Stomach (tissue), 19 donors: ENCODE measurements at places on chromosomes 7 and 10. TPM values are rescaled to one million over a fixed set of nuclear protein-coding genes. Genes with fewer than 3 reads are reported as not detected.

NODAL gene
- not detected for total RNA-seq

STRIP2 gene
- not detected for total RNA-seq

DPYSL4 gene
- not detected for total RNA-seq

MYOF gene
- 111 TPM for total RNA-seq

AKR1C4 gene
- not detected for total RNA-seq

COBL gene
- total RNA-seq = 63.9 TPM

PSD gene
- total RNA-seq = 24.6 TPM

ZNF273 gene
- total RNA-seq = 11.9 TPM

AGAP4 gene
- total RNA-seq = 57.4 TPM

CALCR gene
- total RNA-seq = not detected

DNA sequence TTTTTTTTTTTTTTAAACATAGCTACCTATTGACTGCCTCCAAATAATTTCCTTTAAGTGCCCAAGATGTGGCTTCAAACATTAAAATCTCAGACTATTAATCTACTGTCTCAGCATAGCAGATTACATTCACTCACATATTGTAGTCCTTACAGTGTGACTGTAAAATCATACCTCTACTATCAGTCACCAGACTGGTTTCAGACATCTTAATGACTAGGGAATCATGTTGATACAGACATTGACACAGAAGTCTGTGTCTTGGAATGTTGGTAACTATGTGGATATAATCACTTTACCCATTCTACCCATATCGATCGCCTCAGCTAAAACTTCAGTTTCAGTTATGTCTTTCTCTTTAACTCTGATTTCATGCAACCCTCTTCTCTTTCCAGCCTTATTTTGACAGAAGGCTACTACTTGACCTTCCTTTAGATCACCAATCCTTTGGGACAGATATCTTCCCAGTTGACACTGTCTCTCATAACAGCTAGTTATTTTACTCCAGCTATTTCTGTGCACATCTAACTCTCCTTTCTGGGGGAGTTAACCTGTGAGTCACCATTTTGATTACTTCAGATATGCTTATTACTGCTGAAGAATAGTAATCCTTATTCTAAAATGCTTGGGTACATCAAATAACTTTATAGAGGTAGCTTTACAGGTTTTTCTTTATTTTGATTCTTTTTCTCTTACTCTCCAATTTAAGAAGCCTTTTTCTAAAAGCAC is 7.0 kb downstream of the TNKS2 start:
- H3K27ac ChIP-seq = no peak overlapping the region
- peaks cover 4% of the 10 kb centered on the region for H3K36me3 ChIP-seq
- no peak overlapping the region for H3K4me3 ChIP-seq
- H3K4me1 ChIP-seq = peaks cover 82% of the 10 kb centered on the region

DNA sequence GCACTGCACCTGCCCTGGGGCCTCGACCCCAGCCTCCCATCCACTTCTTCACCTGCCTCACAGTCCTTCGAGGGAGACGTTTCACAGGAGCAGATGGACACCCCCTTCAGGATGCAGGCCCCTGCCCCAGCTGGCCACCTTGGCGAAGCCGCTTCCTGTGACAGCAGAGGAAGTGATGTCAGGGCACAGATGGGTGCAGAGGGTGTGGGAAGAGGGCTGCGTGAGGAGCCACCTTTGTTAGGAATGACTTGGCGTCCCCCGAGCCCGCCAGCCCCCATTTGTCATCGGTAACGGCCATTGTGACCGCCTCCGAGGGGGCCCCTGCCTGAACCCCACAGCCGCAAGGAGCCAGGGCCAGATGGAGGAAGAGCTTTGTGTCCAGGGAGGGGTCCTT is 47.4 kb upstream of the SLC29A3 start:
- H3K4me3 ChIP-seq = no peak overlapping the region
- peaks cover 16% of the 10 kb centered on the region for H3K4me1 ChIP-seq
- no peak overlapping the region for H3K27ac ChIP-seq
- H3K27me3 ChIP-seq = no peaks in the 10 kb centered on the region

GRCh38 chr7:44043902-44044301 is 600 bp upstream of the DBNL start:
- DNase-seq = no peak
- H3K27me3 ChIP-seq = no peaks in the 10 kb centered on the region
- peak overlapping the region; percentile 97 for H3K27ac ChIP-seq
- peaks cover 60% of the 10 kb centered on the region for H3K4me1 ChIP-seq
- peak overlapping the region; percentile 86 for H3K4me3 ChIP-seq
- H3K36me3 ChIP-seq = peaks cover 7% of the 10 kb centered on the region

GRCh38 chr10:5534880-5535856 is 10.4 kb downstream of the CALML3 start:
- H3K4me3 ChIP-seq = no peak overlapping the region
- no peak for DNase-seq

GRCh38 chr10:65769828-65770227 is 1156.0 kb upstream of the LRRTM3 start:
- no peaks in the 10 kb centered on the region for H3K4me1 ChIP-seq
- no peak overlapping the region for H3K27ac ChIP-seq
- H3K4me3 ChIP-seq = no peak overlapping the region
- no peaks in the 10 kb centered on the region for H3K36me3 ChIP-seq

DNA sequence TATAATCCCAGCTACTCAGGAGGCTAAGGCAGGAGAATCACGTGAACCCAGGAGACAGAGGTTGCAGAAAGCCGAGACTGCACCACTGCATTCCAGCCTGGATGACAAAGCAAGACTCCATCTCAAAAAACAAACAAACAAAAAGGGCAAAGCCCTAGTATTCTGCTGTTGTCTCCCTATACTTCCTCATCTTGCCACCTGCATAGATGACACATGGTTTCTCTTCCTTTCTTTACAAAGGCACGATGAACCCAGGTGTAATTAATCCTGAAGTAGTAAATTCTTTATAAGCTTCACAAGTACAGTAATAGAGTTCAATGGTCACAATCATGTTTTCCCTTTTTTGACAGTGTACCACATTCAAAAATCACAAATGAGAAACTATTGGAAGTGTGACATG is 9.8 kb upstream of the ZNF727 start:
- H3K27ac ChIP-seq = no peak overlapping the region
- DNase-seq = no peak
- no peaks in the 10 kb centered on the region for H3K36me3 ChIP-seq
- no peak overlapping the region for H3K4me3 ChIP-seq
- H3K27me3 ChIP-seq = peaks cover 10% of the 10 kb centered on the region

DNA sequence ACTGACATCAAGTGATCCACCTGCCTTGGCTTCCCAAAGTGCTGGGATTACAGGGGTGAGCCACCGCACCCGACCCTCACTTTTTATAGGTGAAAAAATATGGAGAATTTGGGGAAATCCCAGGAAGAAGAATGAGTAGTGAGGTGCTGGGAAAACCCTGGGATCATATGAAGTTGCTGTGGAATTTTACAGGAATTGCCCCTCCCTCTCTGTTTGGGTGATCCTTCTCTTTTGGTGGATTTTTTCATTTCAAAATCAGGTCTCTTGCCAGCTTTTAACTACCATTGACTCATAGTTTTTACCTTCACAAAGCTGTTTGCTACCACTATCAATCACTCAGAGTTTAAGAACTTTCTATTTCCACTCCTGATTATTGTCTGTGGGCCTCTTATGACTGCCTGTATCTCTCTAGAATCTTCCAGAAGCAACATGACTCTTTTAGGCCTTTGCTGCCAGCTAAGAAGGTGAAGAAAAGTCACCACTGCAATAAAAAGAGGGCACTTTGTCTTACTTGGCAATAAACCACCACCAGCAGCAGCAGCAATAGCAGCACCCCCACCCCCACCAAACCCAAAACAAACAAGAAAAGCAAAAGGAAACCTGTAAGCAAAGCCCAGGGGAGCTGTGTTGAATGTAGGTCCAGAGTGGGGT is 4.0 kb upstream of the GIMAP8 start:
- peaks cover 11% of the 10 kb centered on the region for H3K4me1 ChIP-seq
- no peaks in the 10 kb centered on the region for H3K36me3 ChIP-seq
- H3K27ac ChIP-seq = no peak overlapping the region
- DNase-seq = no peak
- H3K4me3 ChIP-seq = no peak overlapping the region
- H3K27me3 ChIP-seq = peaks cover 6% of the 10 kb centered on the region

DNA sequence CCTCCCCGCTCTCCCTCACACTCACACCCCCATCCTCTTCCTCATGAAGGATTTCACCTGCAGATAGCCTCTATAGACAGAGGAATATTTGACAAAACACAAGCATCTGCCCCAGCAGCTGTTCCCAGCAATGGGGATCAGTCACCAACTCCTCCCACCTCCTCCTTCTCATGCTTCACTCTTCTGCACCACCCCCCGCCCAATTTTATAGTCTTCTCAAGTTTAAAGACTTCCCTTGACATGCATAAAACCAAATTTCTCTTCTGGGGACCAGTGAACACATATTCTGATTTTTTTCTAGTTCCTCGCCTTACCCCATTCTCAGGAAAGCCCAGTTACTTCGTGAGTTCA is 654.4 kb downstream of the LRMDA start:
- DNase-seq = no peak
- H3K27me3 ChIP-seq = no peaks in the 10 kb centered on the region
- H3K4me3 ChIP-seq = no peak overlapping the region
- H3K4me1 ChIP-seq = no peaks in the 10 kb centered on the region

GRCh38 chr7:67463983-67464382 is 467.4 kb downstream of the TYW1 start:
- no peak overlapping the region for H3K27ac ChIP-seq
- H3K36me3 ChIP-seq = no peaks in the 10 kb centered on the region
- no peaks in the 10 kb centered on the region for H3K27me3 ChIP-seq

GRCh38 chr7:36600869-36601530 is 123.3 kb downstream of the AOAH start:
- no peak overlapping the region for H3K27ac ChIP-seq
- peaks cover 8% of the 10 kb centered on the region for H3K4me1 ChIP-seq
- DNase-seq = peak; percentile 62
- no peaks in the 10 kb centered on the region for H3K36me3 ChIP-seq
- H3K27me3 ChIP-seq = no peaks in the 10 kb centered on the region
- no peak overlapping the region for H3K4me3 ChIP-seq

DNA sequence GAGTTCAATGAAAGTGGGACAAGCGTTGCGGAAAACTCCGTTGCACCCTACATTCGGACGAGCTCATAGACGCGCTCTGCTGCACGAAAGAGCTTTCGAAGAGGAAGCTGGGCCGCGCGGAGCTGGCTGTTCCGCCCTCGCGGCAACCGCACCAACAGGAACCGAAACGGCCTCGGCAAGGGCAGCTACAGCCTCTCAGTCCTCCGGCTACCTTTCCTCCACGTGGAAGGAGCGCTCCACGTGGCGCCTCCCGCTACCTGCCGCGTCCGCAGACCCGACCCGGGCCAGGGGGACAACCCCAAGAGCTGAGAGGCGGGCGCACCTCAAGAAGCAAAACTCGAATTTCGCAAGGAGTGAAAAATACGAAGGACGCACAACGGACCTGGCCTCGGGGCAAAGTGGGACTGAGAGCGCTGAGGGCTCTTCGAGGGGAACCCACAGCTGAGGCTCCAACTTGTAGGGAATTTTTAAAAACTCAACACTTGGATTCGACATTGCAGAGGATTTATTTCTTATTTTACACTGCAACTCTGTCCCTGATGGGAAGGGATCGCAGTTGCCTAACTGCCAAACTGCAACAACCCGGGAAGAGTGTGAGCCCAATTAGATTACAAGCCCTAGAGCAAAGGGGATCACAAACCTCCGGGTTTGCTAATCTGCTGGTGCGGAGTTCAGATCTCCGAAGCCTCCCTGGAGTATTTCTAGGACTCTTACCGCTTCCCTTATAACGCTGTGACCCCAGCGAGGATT is 1.4 kb downstream of the HPSE2 start:
- H3K27me3 ChIP-seq = peaks cover 64% of the 10 kb centered on the region
- H3K36me3 ChIP-seq = no peaks in the 10 kb centered on the region
- H3K27ac ChIP-seq = peak overlapping the region; percentile 71
- peaks cover 22% of the 10 kb centered on the region for H3K4me1 ChIP-seq
- peak overlapping the region; percentile 51 for H3K4me3 ChIP-seq
- peak; percentile 85 for DNase-seq

GRCh38 chr7:124954790-124955189 is 25.2 kb upstream of the POT1 start:
- H3K27ac ChIP-seq = no peak overlapping the region
- no peak for DNase-seq
- H3K27me3 ChIP-seq = no peaks in the 10 kb centered on the region
- H3K4me1 ChIP-seq = no peaks in the 10 kb centered on the region

DNA sequence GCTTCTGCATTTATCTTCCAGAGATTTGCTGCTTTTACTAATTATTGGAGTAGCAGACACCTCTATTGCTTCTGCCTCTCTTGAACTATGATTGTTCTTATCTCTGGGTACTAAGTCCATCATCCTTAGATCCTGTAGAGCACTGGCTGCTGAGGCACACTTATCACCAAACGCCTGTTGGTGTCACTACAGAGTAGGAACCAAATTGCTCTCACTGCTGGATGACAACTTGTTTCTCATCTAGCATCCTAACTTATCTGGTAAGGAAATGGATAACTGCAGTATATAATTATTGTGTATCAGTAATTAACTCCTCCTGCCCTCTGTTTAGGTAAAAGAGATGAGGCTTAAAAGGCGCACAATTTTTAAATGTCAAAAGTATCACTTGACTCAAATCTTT is 1059.4 kb downstream of the NRG3 start:
- no peak for DNase-seq
- H3K4me3 ChIP-seq = no peak overlapping the region
- no peaks in the 10 kb centered on the region for H3K4me1 ChIP-seq

DNA sequence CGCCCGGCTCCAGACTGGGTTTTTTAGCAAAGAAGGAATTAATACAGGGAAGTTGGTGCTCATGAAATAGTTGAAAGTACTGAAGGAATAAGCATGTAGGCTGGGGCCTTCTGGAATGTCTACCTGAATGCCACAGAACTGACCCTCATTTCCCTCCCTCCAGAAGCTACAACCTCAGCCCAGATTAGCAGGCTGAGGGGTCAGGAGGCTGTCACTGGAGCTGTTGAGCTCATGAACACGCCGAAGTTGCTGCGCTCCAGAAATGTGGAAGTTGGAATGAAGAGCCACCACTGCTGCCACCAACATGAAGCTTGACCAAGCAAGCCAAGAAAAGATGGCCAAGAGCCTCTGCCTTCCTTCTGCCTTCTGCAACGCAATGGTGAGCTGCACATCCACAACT is 52.2 kb upstream of the KMT2E start:
- H3K36me3 ChIP-seq = no peaks in the 10 kb centered on the region
- peaks cover 38% of the 10 kb centered on the region for H3K4me1 ChIP-seq
- H3K27ac ChIP-seq = peak overlapping the region; percentile 60
- H3K27me3 ChIP-seq = no peaks in the 10 kb centered on the region
- DNase-seq = no peak
- no peak overlapping the region for H3K4me3 ChIP-seq

- H3K4me3 ChIP-seq = peak overlapping the region; percentile 50
- H3K27me3 ChIP-seq = no peaks in the 10 kb centered on the region
- H3K4me1 ChIP-seq = peaks cover 23% of the 10 kb centered on the region
- DNase-seq = no peak
These were observed 4.4 kb upstream of the MYL7 start for GRCh38 chr7:44145479-44145968.

- no peak overlapping the region for H3K4me3 ChIP-seq
- H3K36me3 ChIP-seq = no peaks in the 10 kb centered on the region
- H3K27me3 ChIP-seq = no peaks in the 10 kb centered on the region
These were observed 86.9 kb downstream of the ZNF783 start for GRCh38 chr7:149348758-149349369.

GRCh38 chr10:121243609-121244241 is 354.5 kb downstream of the FGFR2 start:
- peak overlapping the region; percentile 5 for H3K27ac ChIP-seq
- H3K27me3 ChIP-seq = no peaks in the 10 kb centered on the region
- H3K36me3 ChIP-seq = no peaks in the 10 kb centered on the region
- DNase-seq = no peak
